Heart left ventricle (tissue), 16 donors: ENCODE measurements at places on chromosomes 1 and 21.

- DNase-seq, result no peak
These were observed 1.9 kb downstream of the WDR64 start for GRCh38 chr1:241654019-241654418.

DNA sequence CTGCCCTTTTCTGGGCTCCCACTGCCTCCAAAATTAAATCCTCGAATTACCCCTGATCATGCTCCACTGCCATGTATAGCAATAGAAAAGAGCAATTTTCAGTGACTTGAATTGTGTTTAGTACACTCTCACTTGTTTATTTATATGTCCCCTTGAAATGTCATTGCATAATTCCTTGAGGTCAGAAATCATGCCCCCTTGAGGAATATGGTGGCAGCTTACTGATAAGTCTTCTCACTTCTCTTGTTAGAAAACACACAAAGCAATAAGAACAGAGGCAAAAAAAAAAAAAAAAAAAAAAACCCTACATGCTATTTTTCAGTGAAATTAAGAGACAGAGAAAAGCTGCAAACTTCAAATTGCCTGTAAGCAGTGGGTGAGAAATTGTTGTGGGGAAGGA lies 37.5 kb downstream of the GPR88 start:
- no peak for DNase-seq

DNA sequence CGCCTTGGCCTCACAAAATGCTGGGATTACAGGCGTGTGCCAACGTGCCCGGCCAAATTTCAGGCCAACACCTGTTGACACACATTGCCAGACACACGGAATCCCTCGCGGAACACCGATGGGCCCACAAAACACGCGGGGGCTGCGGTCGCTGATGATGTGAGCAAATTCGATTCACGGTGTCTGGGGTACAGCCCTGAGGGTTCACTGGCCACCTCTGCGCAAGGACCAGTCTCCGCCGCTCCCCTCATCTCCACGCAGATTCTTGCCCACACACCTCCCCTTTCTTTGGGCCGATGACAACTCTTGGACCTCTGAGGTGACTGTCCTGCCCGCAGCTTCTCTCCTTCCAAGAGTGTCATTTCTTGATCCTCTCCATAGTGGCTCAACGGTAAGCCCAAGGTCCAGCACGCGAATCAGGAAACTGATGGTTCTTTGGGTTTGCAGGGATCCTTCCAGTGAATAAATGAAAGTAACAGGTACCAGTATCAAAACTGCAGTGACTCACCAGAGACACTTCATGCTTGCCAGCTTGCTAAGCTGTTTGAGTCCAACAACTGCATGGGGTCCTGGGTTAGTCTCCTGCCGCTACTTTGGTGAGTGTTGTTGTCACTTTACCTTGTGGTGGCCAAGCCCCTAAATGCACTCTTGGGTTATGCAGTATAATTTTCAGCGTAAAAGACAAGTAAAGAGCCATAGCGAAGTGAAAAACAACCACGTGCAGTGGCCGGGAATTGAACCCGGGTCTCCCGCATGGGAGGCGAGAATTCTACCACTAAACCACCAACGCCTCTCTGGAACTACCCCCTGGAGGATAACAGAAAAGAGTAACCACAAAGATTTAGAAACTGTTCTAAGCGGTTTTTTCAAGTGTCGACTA lies 11.0 kb upstream of the RNU1-3 start:
- DNase-seq, result peak; percentile 18

DNA sequence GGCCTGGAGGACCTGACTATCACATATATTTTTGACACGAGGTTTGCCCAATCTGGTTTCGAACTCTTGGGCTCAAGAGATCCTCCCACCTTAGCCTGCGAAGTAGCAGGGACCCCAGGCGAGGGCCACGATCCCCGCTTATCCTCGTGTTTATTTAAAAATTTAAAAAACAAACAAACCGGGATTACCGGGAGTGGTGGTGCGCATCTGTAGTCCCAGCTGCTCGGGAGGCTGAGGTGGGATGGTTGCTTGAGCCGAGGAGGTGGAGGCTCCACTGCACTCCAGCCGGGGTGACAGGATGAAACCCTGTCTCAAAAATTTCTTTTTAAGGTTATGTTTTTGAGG lies 452 bp upstream of the EXOSC10 start:
- DNase-seq, result no peak

DNA sequence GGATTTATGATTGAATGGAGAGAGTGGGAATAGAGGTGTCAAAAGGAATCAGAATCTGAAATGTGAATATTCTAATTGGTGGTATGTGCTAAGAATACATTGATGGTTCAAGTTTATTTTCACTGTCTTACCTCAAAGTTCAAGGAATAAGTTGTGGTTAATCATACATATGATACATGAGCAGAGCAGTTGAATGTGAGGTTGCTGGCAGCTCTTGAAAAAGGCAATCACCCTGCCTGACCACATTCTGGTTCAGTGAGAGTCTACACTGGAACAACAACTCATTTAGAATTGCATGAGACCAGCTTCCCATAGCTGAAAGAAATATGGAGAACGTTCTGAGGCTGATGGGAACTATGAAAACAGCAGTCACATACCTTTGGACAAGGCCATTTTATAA lies 68.3 kb upstream of the ARHGAP29 start:
- no peak for DNase-seq

DNA sequence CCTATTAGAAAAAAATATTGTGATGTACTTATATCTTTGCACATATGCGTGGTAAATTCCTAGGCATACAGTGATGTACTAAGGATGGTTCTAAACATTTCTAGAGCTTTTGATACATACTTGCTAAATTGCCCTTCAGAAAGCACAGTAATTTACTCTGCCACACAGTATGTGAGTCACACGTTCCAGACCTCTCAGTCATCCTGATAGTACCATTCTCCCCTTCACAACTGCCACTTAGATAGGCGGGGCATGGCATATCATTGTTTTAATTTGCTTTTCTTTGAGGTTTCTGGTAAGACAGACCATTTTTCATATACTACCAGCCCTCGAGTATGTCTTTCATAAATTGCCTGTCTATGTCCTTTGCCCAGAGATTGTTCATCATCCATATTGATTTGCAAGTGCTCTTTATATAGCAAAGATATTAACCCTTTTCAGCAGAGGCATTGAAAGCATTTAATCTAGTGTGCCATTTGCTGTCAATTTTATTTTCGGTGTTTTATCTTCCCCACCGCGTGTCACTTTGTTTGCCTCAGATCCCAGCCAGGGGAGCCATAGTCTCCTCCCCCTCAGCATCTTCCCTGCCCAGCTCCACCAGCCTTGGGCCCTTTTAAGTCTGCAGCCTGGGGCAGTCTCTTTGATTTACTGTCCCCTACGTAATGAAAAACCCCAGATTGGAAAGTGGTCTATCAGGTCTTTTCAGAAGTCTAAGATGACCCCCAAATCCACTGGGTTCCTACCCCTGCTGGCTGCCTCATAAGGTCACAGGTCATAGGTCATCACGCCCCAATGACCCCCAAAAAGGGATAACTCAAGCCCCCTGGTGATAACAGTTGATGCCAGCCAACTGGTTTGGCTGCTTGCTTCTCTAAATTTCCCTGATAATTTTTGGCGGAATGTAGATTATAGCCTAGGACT lies 11.8 kb upstream of the PAX7 start:
- DNase-seq, result no peak
